ENCODE measurements at places on chromosomes 5 and 9. TPM values are rescaled to one million over a fixed set of nuclear protein-coding genes. Genes with fewer than 3 reads are reported as not detected.

The GPRIN1 gene
- 1.5 TPM for total RNA-seq

The LCN1 gene
- not detected for total RNA-seq

The CER1 gene
- not detected for total RNA-seq

The PCDHGB1 gene
- not detected for total RNA-seq

The ECM2 gene
- not detected for total RNA-seq

The ARL14EPL gene
- not detected for total RNA-seq

The HSD17B3 gene
- not detected for total RNA-seq

The PCDHA9 gene
- not detected for total RNA-seq

The GZMA gene
- total RNA-seq = 0.24 TPM

GRCh38 chr9:801399-802071 lies 40.0 kb upstream of the DMRT1 start:
- no peaks in the 10 kb centered on the region for H3K36me3 ChIP-seq
- peaks cover 3% of the 10 kb centered on the region for H3K27me3 ChIP-seq
- H3K27ac ChIP-seq = no peak overlapping the region
- H3K4me1 ChIP-seq = no peaks in the 10 kb centered on the region
- H3K4me3 ChIP-seq = no peak overlapping the region

GRCh38 chr9:120774719-120775118 lies 18.5 kb downstream of the FBXW2 start:
- H3K4me3 ChIP-seq = no peak overlapping the region
- no peaks in the 10 kb centered on the region for H3K27me3 ChIP-seq
- H3K27ac ChIP-seq = no peak overlapping the region
- peaks cover 39% of the 10 kb centered on the region for H3K36me3 ChIP-seq
- peaks cover 9% of the 10 kb centered on the region for H3K4me1 ChIP-seq
- DNase-seq = no peak

DNA sequence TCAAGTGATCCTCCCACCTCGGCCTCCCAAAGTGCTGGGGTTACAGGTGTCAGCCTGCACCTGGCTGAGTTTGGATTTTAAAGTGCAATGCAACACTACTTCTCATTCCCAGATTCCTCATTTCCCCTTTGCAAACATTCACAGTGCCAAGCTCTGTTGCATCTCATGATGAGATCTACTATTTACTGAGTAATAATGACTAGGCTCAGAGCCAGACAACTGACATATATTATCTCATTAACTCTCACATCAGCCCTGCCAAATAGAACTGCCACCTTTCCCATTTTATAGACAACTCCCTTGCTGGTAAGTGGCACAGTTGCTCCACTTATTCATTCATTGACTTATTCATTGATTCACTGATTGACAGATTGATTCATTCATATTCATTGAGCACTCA lies 7.0 kb downstream of the PDE6A start:
- H3K27ac ChIP-seq = no peak overlapping the region
- H3K27me3 ChIP-seq = peaks cover 2% of the 10 kb centered on the region
- no peak for DNase-seq
- no peak overlapping the region for H3K4me3 ChIP-seq
- H3K36me3 ChIP-seq = no peaks in the 10 kb centered on the region
- peaks cover 6% of the 10 kb centered on the region for H3K4me1 ChIP-seq

- H3K4me1 ChIP-seq = no peaks in the 10 kb centered on the region
- H3K27ac ChIP-seq = no peak overlapping the region
- H3K27me3 ChIP-seq = no peaks in the 10 kb centered on the region
- no peaks in the 10 kb centered on the region for H3K36me3 ChIP-seq
- no peak overlapping the region for H3K4me3 ChIP-seq
These were observed 424.0 kb upstream of the BRINP1 start for GRCh38 chr9:119793218-119793617.

DNA sequence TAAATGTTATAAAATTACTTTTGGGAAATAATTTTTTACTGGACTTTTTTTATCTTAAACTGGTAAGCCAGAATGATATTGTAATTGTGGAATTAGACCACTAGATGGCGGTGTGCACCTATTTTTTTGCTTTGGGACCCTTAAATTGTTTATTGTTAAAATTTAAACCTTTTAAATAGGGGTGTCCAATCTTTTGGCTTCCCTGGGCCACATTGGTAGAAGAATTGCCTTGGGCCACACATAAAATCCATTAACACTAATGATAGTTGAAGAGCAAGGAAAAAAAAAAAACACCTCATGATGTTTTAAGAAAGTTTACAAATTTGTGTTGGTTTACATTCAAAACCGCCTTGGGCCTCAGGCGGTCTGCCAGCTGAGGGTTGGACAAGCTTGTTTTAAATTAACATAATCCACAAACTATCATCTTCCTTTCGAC lies 28.4 kb upstream of the GADD45G start:
- H3K36me3 ChIP-seq = no peaks in the 10 kb centered on the region
- DNase-seq = peak; percentile 35
- peaks cover 20% of the 10 kb centered on the region for H3K27me3 ChIP-seq
- peaks cover 6% of the 10 kb centered on the region for H3K4me1 ChIP-seq

DNA sequence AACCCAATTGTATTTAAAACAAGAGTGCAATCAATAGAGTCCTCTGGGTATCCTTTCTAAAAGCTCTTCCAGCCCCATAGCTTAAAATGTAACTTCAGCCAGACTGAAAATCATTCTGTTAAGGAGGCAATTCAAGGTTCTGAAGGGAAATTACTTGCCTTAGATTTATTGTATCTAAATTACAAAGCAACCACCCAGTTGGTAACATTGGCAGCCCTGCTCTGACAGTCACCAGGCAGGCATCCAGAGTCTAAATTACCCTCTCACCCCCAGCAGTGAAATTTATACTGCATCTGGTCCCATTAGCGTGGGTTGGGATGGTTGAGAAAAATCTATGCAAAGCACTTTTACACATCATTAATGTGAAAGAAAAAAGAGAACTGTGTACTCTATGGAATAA lies 514.7 kb downstream of the MTRR start:
- no peaks in the 10 kb centered on the region for H3K4me1 ChIP-seq
- no peak for DNase-seq
- H3K27me3 ChIP-seq = no peaks in the 10 kb centered on the region
- no peak overlapping the region for H3K4me3 ChIP-seq

GRCh38 chr9:83962165-83962564 lies 17.9 kb downstream of the HNRNPK start:
- H3K27ac ChIP-seq = no peak overlapping the region
- H3K27me3 ChIP-seq = no peaks in the 10 kb centered on the region
- no peak overlapping the region for H3K4me3 ChIP-seq
- H3K4me1 ChIP-seq = peaks cover 4% of the 10 kb centered on the region
- H3K36me3 ChIP-seq = peaks cover 4% of the 10 kb centered on the region

DNA sequence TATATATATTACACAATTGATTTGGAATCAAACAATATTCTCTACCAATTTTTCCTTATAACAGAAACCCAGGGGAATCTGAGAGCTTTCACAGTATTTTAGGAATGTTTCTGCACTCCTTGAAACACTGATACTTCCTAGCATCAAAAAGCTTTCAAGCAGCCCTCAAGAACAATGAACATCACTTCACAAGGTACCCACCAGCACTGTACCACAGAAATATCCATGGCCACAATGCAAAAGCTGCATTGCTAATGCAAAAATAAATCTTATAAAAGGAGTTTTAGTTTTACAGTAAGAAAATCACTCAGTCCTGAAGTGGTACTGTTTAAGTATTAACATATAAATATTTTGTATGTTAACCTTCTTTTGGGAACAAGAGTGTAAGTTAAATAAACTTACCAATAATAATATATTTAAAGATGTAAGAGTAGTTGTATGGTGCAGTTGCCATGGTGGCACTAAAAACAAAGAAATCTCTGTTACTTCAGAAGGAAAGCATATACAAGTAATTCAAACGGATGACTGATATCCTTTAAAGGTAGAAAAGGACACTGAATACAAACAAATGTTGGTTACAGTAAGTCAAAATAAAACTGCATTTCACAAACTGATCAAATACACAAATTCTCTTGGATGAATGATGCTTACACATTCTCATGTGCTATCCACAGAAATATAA lies 8.6 kb downstream of the RAB14 start:
- DNase-seq = no peak
- peaks cover 5% of the 10 kb centered on the region for H3K36me3 ChIP-seq
- no peak overlapping the region for H3K4me3 ChIP-seq
- no peaks in the 10 kb centered on the region for H3K27me3 ChIP-seq
- H3K4me1 ChIP-seq = peaks cover 83% of the 10 kb centered on the region

- peak overlapping the region; percentile 28 for H3K27ac ChIP-seq
- peaks cover 4% of the 10 kb centered on the region for H3K36me3 ChIP-seq
- no peaks in the 10 kb centered on the region for H3K27me3 ChIP-seq
These were observed 301.1 kb downstream of the NR3C1 start for GRCh38 chr5:143102411-143102810.

GRCh38 chr9:94864196-94864595 lies 137.7 kb downstream of the AOPEP start:
- H3K4me1 ChIP-seq = peaks cover 39% of the 10 kb centered on the region
- DNase-seq = no peak
- no peaks in the 10 kb centered on the region for H3K27me3 ChIP-seq
- H3K36me3 ChIP-seq = no peaks in the 10 kb centered on the region

DNA sequence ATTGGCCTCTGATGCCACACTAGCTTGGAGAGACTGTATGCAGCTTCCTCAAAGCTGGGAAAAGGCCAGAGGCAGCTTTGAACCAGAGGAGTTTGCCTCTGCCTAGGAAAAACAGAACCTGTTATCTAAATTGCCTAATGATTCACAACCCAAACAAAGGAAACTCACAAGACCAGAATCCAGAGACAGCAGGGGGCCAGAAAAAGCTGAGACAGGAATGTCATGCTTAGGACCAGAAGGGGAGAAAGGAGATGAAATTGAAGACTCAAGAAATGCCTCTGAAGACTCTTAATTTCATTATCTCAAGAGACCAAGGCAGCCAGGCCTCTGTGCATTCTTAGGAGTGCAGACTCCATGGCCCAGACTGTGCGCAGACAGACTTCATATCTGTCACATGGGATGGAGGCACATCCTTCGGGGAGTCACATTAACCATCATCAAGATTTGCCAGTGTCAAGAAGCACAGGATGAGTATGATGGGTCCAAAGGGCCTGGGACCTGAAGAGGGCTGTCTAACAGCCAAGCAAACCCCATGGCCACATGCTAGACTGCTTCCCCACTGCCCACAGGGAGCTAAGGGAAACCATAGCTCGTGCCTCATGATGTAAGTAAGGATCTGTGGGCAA lies 57.3 kb downstream of the ARSB start:
- H3K27ac ChIP-seq = no peak overlapping the region
- peaks cover 2% of the 10 kb centered on the region for H3K36me3 ChIP-seq
- no peaks in the 10 kb centered on the region for H3K4me1 ChIP-seq
- no peaks in the 10 kb centered on the region for H3K27me3 ChIP-seq
- DNase-seq = no peak

GRCh38 chr9:18480662-18481093 lies 6.7 kb downstream of the ADAMTSL1 start:
- DNase-seq = no peak
- peaks cover 5% of the 10 kb centered on the region for H3K27me3 ChIP-seq
- no peaks in the 10 kb centered on the region for H3K36me3 ChIP-seq
- no peak overlapping the region for H3K27ac ChIP-seq

DNA sequence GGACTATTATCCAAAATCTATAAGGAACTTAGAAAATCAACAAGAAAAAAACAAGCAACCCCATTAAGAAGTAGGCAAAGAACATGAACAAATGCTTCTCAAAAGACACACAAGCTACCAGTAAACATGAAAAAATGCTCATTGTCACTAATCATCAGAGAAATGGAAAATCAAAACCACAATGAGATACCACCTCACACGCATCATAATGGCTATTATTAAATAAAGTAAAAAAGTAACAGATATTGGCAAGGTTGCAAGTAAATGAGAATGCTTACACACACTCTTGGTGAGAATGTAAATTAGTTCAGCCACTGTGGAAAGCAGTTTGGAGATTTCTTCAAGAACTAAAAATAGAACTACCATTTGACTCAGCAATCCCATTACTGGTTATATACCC lies 167.0 kb upstream of the DMRTA1 start:
- no peak overlapping the region for H3K27ac ChIP-seq
- no peak for DNase-seq
- no peak overlapping the region for H3K4me3 ChIP-seq

DNA sequence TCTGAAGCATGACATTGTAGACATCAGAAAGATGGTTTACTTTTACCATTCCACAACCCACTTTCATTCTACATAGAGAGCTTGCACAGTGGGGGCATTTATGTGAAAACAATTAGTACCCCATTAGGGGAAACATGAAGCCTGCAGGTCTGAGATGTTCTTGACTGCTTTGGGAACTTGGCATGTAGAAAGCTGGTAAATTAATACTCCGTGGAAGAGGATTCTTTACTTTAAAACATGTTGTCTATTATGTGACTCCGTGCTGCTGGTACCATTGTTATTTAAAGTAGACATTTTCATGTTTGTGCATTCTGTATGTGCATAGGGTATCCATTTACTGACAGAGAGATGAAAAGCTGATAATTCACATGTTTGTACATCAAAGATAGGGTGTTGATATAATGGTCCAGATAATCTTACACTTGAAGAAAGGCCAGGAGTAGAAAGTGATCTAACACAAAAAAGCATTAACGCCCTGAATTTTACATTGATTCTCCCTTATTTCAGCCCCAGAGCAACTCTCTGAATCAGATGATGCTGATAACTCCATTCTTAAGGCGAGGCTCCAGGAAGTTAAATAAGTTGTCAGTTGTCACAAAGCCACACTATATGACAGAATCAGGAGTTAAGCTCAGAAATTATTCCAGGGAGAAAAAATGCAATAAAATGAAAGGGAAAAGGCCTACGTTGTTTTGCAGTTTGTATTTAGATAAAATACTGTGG lies 50.1 kb upstream of the CD180 start:
- peaks cover 8% of the 10 kb centered on the region for H3K4me1 ChIP-seq
- H3K4me3 ChIP-seq = no peak overlapping the region
- no peaks in the 10 kb centered on the region for H3K27me3 ChIP-seq

GRCh38 chr5:4199049-4199841 lies 603.6 kb downstream of the IRX1 start:
- DNase-seq = no peak
- H3K27me3 ChIP-seq = no peaks in the 10 kb centered on the region
- no peaks in the 10 kb centered on the region for H3K36me3 ChIP-seq
- no peak overlapping the region for H3K27ac ChIP-seq

GRCh38 chr9:34591248-34591916 lies 1.9 kb upstream of the CNTFR start:
- no peaks in the 10 kb centered on the region for H3K36me3 ChIP-seq
- peaks cover 22% of the 10 kb centered on the region for H3K4me1 ChIP-seq
- peaks cover 68% of the 10 kb centered on the region for H3K27me3 ChIP-seq
- DNase-seq = peak; percentile 83

Data from activated naive CD4-positive, alpha-beta T cell treated with anti-CD3 and anti-CD28 coated beads for 36 hours (primary cell).